Esophagus squamous epithelium (tissue), 5 donors: ENCODE measurements at places on chromosomes 3 and 15.

- DNase-seq = no peak
Measured at GRCh38 chr3:126125781-126126251, 41.9 kb upstream of the SLC41A3 start.

- no peak for DNase-seq
Measured at GRCh38 chr3:160980740-160981139, 124.4 kb downstream of the B3GALNT1 start.

DNA sequence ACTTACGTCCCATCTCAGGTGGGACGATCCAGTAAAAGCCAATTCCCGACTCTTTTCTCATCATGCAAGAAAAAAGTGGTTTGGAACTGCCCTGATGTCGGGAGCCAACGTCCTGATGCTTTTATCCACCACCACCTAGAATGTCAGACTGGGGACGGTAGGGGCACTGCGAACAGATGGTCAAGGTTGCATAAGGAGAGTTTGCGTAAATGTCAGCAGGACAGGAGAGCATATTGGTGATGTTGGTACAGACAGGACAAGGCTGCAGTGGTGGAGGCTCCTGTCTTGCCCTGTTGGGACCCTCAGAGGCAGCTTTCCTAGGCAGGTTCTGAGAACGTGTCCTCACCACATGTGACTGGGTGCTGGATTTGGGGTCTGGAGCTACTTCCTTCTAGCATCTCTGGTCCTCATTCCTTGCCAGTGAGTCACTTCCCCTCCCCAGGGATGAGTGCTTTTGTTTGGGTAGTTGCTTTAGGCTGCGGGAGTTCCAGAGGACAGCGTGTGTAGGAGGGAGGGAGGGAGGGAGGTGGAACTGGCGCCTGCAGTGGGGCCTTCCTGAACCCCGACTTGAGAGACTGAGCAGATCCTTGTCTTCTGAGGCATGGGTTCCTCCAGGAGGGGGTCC, 21.0 kb downstream of the THSD4 start:
- DNase-seq = no peak

- DNase-seq = no peak
Measured at GRCh38 chr15:91928675-91929074, 75.2 kb downstream of the SLCO3A1 start.

- no peak for DNase-seq
Measured at GRCh38 chr15:28985316-28985645, 99.5 kb downstream of the APBA2 start.

DNA sequence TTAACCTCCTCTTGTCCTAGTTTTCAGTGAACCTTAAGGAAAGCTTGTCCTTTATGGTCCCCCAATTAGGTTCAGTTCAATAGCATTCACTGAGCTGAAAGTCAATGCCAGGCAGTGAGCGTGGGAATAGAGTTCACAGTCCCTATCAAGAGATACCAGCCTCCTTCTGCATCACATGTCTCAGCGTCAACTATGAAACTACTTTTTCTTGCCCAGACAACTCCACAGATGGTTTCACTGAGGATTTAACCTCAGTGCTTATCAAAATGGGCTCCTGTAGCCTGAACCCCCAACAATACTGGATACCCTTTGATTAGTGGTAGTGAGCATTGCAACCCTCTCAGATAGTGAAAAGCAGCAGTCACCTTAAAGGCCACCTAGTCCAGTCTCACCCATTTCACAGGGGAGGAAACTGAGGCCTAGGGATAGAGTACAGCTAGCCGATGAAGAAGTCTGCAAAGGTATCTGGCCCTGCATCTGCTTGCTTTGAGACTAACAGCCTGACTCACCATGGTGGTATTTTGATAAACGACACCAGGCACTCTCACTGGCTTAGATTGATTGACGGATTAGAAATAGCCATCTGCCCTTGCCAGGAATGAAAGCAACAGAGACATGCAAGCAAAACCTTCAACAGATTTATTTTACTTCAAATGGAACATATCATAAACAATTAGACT, 1.6 kb upstream of the UBA3 start:
- no peak for DNase-seq

GRCh38 chr3:77298417-77298816, 258.5 kb downstream of the ROBO2 start:
- no peak for DNase-seq

GRCh38 chr15:75815811-75816719, 27.2 kb upstream of the UBE2Q2 start:
- no peak for DNase-seq

DNA sequence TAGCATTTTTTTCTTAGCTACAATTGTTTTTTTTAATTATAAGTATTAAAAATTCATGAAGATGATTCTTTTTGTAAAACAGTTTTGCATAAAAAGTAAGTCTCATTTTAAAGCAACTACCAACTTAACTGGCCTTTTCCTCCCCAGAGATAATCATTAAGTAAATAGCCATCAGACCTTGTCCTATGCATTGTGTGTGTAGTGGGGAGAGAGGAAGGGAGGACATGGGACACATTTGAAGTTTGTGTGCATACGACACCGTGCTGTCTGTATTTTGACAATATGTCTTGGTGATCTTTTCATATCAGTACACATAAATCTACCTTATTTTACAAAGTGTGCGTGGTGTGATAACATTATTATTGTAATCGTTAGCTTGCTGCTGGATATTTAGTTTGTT, 8.1 kb downstream of the SNRPN start:
- no peak for DNase-seq

GRCh38 chr3:71358243-71358642, 225.3 kb downstream of the FOXP1 start:
- DNase-seq = no peak

GRCh38 chr3:13042715-13043271, 30.4 kb downstream of the IQSEC1 start:
- DNase-seq = no peak

DNA sequence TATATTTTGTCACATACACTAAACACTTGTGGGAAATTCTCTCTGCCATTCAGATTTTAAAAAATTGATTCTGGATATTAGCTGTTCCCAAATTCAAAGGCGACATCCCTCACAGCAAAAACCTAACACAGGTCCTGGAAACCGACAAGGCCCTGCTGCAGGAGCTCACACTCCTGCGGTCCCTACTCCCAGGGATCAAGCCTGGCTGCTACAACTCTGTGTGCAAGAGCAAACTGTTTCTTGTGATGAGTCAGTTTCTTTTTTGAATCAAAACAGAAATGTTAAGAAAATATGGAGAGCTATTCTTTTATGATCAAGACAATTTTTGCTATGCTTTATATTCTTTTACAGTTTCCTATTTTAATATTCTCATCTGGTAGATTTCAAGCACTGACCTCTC, 51.0 kb upstream of the TJP1 start:
- DNase-seq = no peak

DNA sequence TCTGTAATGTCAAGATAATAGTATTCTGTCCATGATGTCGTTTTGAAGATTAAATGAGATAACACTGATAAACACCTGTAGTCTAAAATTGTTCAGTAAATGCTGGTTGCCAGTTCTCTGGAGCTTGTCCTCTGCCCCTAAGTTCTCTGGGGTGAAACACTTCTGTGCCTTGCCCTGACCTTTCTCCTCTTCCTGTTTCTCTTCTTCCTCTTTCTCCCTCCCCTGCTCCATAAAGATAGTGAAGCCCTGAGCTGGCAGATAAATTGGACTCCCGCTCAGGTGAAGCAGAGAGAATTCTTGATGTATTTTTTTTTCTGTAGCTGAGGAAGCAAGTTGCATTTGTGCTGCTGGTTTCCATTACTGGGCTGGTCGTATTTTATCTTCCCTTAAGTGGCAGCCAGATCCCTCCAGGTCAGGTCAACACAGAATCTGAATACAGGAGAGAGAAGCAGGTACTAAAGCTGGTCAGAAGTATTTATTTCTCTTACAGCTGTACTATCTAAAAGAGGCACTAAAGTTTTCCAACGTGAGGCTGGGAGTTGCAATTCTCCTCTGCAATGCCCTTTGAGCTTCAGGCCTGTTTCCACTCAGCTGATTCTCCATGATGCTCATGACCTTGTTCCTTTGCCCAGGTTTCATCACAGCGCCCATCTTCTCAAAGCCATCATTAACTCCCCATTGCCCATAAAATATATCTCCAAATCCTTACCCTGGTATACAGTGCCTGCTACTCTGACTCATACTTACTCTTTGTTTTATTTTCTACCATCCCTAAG, 319.3 kb upstream of the CFAP20DC start:
- DNase-seq = no peak
